CD4-positive, CD25-positive, alpha-beta regulatory T cell (primary cell): ENCODE measurements at places on chromosomes 13 and 19. TPM values are rescaled to one million over a fixed set of nuclear protein-coding genes. Genes with fewer than 3 reads are reported as not detected.
A peak's percentile ranks its signal among the peaks of the same experiment; 100 is the strongest.

DNA sequence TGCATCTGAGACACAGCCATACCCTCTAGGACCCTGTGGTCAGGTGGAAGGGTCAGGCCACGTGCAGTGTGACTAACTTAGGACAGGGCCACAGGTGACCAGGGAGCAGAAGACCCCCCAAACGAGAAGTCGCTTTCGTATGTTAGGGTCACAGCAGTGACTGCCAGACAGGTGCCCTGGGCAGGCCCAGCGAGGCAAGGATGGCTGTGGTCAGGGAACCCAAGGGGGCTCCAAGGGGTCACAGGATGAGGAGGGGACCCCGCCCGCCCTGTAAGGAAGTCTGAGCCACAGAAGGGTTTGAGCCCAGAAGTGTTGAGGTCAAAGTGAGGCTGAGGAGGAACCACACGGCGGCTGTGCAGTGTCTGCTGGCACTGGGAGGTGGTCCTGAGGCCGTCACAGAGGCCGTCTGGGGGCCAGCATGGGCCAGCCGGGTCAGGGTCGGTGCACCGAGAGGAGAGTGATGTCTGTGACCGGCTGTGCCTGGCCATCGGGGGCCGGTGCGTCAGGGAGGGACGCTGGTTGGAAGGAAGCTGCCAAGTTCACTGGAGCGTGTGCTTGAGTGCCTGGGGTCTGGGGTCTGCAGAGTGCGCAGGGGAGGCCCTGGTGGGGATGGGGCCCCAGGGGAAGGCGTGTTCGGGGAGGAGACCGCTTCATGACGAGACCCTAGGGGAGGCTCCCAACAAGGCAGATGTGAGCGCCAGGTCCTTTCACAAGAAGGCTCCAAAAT lies 24.8 kb upstream of the TMEM255B start:
- no peak overlapping the region for H3K4me3 ChIP-seq
- H3K4me1 ChIP-seq = no peaks in the 10 kb centered on the region
- H3K27ac ChIP-seq = no peak overlapping the region

- H3K27me3 ChIP-seq = no peaks in the 10 kb centered on the region
- DNase-seq = no peak
- H3K4me3 ChIP-seq = no peak overlapping the region
- no peaks in the 10 kb centered on the region for H3K4me1 ChIP-seq
- H3K27ac ChIP-seq = no peak overlapping the region
- no peaks in the 10 kb centered on the region for H3K36me3 ChIP-seq
These were observed 87.5 kb downstream of the SOX1 start for GRCh38 chr13:112154301-112155060.

DNA sequence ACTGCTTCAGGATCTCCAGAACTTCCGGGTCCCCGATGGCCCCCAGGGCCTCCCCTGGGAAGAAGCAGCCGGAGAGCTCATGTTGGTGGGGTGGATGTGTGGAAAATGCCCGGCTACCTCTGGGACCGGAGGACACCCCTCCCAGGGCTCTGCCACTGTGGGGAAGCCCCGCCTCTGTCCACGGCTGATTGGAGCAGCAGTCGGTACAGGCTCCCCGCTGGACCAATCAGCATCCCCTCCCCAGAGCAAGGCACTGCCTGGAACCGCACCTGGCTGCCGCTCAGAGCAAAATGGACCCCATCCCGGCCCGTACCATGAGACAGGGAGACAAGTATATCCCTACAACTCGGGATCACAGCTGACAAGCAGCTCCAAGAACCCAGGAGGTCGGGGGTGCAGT lies 6.4 kb downstream of the DOHH start:
- peaks cover 13% of the 10 kb centered on the region for H3K36me3 ChIP-seq
- no peak overlapping the region for H3K27ac ChIP-seq
- no peaks in the 10 kb centered on the region for H3K27me3 ChIP-seq
- H3K4me3 ChIP-seq = no peak overlapping the region

- H3K36me3 ChIP-seq = peaks cover 38% of the 10 kb centered on the region
- DNase-seq = no peak
- H3K27me3 ChIP-seq = no peaks in the 10 kb centered on the region
These were observed 8.5 kb downstream of the DBP start for GRCh38 chr19:48628486-48629296.

DNA sequence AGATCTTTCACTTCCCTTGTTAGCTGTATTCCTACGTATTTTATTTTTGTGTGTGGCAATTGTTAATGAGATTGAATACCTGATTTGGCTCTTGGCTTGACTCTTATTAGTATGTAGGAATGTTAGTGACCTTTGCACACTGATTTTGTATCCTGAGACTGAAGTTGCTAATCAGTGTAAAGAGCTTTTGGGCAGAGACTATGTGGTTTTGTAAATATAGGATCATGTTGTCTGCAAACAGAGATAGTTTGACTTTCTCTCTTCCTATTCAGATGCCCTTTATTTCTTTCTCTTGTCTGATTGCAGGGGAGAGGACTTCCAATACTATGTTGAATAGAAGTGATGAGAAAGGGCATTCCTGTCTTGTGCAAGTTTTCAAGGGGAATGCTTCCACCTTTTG lies 160.3 kb upstream of the PCDH20 start:
- H3K27ac ChIP-seq = no peak overlapping the region
- H3K4me1 ChIP-seq = no peaks in the 10 kb centered on the region
- H3K27me3 ChIP-seq = no peaks in the 10 kb centered on the region
- no peaks in the 10 kb centered on the region for H3K36me3 ChIP-seq
- no peak overlapping the region for H3K4me3 ChIP-seq

GRCh38 chr19:47716270-47716937 lies 3.2 kb downstream of the EHD2 start:
- peaks cover 8% of the 10 kb centered on the region for H3K27me3 ChIP-seq
- H3K36me3 ChIP-seq = no peaks in the 10 kb centered on the region
- DNase-seq = no peak
- H3K27ac ChIP-seq = no peak overlapping the region
- H3K4me1 ChIP-seq = peaks cover 5% of the 10 kb centered on the region

DNA sequence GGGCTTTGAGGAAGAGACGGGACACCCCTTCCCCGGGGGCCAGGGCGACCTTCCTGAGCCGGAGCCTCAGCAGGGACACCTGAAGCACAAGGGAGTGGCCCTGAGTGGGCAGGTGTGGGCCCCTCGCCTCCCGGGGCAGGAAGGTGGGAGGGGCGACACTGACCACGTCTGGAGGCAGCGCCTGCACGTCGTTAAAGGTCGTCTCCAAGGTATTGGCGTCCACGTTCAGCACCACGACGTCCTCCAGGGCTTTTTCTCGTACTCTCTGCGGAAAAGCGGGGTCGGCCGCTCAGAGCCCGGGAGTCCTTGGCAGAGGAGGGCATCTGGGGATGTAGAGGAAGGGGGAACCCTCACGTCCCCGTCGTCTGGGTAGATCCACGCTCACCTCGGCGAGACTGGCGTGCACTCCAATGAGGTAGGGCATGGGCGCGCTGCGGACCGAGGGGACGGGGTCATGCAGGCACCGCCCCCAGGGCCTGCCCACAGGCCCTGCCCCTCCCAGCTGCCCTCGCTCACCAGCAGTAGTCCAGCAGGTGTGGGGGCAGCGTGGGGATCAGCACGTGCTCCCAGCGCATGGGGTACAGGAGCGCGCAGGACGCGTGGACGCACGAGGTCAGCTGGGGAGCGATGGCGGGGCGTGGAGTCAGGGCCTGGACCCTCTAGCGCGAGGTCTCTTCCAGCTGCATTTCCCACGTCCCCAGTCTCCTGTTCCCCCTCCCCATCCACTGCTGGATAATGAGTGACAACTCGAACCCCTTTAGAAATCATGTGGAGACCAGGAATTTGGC lies 6.1 kb downstream of the DENND1C start:
- peaks cover 48% of the 10 kb centered on the region for H3K36me3 ChIP-seq
- no peaks in the 10 kb centered on the region for H3K27me3 ChIP-seq
- no peak for DNase-seq
- no peak overlapping the region for H3K27ac ChIP-seq
- H3K4me1 ChIP-seq = peaks cover 12% of the 10 kb centered on the region
- H3K4me3 ChIP-seq = no peak overlapping the region

- DNase-seq = no peak
- no peak overlapping the region for H3K27ac ChIP-seq
- H3K4me1 ChIP-seq = no peaks in the 10 kb centered on the region
- no peaks in the 10 kb centered on the region for H3K36me3 ChIP-seq
These were observed 127.7 kb downstream of the FRY start for GRCh38 chr13:32159137-32159869.

DNA sequence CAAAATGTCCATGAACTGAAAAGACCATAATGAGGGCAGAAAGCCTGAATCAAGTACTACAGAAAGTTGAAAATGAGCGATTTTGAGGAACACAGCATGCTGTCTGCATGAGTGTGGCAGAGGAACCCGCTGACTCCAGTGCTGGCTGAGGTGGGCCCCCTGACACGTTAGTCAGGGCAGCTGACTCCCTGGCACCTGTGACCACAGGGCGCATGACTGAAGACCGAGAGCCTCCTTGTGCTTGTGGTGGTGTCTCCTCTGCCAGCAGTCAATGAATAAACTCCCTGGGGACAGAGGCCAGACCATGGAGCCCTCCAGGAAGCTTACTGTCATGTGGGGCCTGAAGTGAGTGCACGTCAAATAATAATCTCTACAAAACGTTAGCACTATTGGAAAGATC lies 38.4 kb upstream of the VSTM2B start:
- DNase-seq = no peak
- H3K36me3 ChIP-seq = no peaks in the 10 kb centered on the region
- H3K4me1 ChIP-seq = no peaks in the 10 kb centered on the region
- H3K4me3 ChIP-seq = no peak overlapping the region

GRCh38 chr13:65597839-65598818 lies 1632.0 kb downstream of the PCDH9 start:
- no peak for DNase-seq
- H3K4me1 ChIP-seq = no peaks in the 10 kb centered on the region
- no peaks in the 10 kb centered on the region for H3K36me3 ChIP-seq
- H3K27me3 ChIP-seq = no peaks in the 10 kb centered on the region
- no peak overlapping the region for H3K4me3 ChIP-seq

DNA sequence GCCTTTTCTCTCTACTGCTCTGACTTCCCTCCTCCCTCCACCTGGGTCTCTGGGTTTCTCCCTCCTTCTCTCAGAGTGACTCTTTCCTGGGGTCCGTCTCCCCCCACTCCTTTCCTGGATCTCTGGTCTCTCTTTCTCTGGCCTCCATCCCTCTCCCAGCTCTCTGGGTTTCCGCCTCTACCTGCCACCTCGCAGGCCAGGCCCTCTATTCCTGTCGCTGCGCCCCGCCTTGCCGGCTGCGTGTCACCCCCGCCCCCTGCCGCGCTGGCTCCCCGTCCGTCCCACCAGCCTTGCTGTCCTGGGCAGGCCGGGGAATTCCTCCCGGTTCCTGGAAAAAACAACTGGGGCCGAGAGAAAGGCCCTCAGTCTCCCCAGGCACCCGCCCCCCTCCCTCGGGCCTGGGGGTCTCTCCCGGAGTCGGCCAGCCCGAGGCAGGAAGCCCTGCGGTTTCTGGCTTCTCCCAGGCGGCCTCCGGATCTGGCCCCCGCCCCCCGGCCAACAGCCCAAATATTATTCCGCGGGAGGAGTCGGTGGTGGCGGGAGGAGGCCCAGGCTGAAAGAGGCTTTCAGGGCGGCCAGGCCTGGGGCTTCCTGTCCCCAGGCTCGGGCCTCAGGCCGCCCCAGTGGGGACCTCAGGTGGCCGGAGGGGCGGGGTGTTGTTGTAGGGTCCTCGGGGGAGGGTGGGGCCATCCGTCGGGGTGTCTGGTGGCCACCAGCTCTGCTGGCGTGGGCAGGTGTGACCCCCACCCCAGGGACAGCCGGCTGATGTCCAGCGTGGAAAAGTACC lies 9.3 kb downstream of the IRF2BP1 start:
- no peak overlapping the region for H3K27ac ChIP-seq
- H3K4me1 ChIP-seq = peaks cover 12% of the 10 kb centered on the region
- H3K4me3 ChIP-seq = no peak overlapping the region
- no peaks in the 10 kb centered on the region for H3K36me3 ChIP-seq
- DNase-seq = no peak

- H3K4me3 ChIP-seq = no peak overlapping the region
- DNase-seq = no peak
- no peaks in the 10 kb centered on the region for H3K36me3 ChIP-seq
- H3K27ac ChIP-seq = no peak overlapping the region
- H3K4me1 ChIP-seq = no peaks in the 10 kb centered on the region
These were observed 180.7 kb downstream of the MTUS2 start for GRCh38 chr13:29000826-29001225.

DNA sequence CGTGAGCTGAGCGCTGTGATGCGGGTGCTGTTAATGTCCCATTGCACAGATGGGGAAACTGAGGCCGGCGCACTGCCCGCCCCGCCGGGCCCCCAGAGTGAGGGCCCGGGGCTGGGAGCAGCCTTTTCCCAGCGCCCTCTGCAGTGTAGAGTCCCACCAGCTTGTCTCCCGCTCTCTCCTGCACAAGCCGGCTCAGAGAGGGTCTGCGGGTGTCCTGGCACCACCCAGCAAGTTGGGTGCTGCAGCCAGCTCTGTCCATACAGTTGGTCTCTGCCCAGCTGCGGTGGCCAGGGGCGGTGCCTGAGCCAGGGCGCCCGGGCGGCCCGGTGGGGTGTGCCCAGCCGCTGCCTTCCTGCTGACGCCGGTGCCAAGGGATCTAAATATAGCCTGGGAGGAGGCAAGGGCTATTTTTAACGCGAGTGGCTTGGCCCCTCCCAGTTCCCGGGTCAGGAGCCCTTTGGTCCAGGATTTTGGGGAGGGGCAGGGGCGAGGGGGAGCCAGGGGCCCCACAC lies 19.3 kb downstream of the GADD45B start:
- peak; percentile 51 for DNase-seq
- no peaks in the 10 kb centered on the region for H3K36me3 ChIP-seq
- peaks cover 8% of the 10 kb centered on the region for H3K27me3 ChIP-seq
- peak overlapping the region; percentile 48 for H3K4me3 ChIP-seq
- peaks cover 18% of the 10 kb centered on the region for H3K4me1 ChIP-seq

GRCh38 chr13:38316129-38316528 lies 33.5 kb upstream of the UFM1 start:
- DNase-seq = no peak
- H3K27me3 ChIP-seq = no peaks in the 10 kb centered on the region
- no peaks in the 10 kb centered on the region for H3K4me1 ChIP-seq

The CD70 gene
- total RNA-seq = 24.3 TPM

The ZNF85 gene
- 5.7 TPM for total RNA-seq

The CDC16 gene
- 56.8 TPM for total RNA-seq

The ZNF132 gene
- total RNA-seq = 1.2 TPM

The LGALS14 gene
- total RNA-seq = not detected

The SIGLEC11 gene
- total RNA-seq = not detected

The TSSK6 gene
- 6.2 TPM for total RNA-seq

The ZNF784 gene
- 11.1 TPM for total RNA-seq

The IL4I1 gene
- total RNA-seq = 3.7 TPM

The OR7C1 gene
- not detected for total RNA-seq
